ENCODE measurements at places on chromosomes 2 and 18.

GRCh38 chr2:194745557-194746146, 911.4 kb upstream of the SLC39A10 start:
- no peak for DNase-seq

GRCh38 chr2:68715353-68716041, 19.1 kb upstream of the ARHGAP25 start:
- DNase-seq = no peak

GRCh38 chr18:47644896-47645295, 285.6 kb downstream of the SMAD2 start:
- no peak for DNase-seq

GRCh38 chr18:25052511-25052921, 299.4 kb downstream of the ZNF521 start:
- DNase-seq = no peak

- DNase-seq = peak; percentile 86
Measured at GRCh38 chr18:50878345-50879301, at the start of gene ME2. TSS of gene ME2 (plus strand) at chr18:50879118. CDS start at chr18:50895821, 16,703 bp downstream.

DNA sequence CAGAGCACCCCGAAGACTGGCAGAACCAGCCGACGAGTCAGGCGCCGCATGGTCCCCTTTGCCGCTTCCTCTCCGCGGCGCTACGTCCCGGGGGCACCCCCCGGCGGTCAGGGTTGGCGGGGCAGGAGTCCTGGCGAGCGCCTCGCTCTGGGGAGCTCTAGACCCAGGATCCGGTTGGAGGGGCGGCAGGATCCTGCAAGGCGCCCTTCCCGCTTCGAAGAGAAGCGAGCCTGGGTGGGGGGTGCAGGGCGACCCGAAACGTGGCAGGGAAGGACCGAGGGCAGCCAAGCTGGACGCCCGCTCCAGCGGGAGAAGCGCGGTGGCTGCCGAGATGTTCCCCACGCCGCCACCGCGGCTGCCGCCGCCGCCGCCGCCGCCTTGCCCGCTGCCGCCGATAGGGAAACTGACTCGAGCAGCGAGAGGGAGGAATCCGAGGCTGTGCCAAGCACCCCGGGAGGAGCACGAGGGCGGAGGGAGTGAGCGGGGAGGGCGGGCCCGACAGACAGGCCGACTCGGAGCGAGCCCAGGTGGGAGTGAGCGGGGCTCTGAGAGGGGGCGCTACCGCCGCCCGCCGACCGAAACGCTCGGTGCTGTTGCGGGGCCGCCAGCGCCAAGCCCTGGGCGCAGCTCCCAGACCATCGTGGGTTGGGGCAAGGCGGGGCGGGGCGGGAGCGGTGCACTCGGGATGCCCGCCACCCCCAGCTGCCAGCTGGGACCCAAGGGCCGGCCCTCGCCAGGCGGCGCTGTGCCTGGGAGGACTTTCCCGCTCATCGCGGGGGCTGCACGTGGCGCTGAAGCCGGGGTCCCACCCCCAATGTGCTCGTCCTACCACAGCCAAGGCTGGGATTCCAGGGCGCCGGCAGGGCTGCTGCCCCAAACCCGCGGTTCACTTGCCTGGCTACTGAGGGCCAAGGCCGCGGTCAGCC, at the start of gene GALNT14:
GALNT14 (minus strand) TSS at position 404 of the 926 bp plus-strand sequence; CDS start at position 50, 354 bp downstream.
- DNase-seq = peak; percentile 33

DNA sequence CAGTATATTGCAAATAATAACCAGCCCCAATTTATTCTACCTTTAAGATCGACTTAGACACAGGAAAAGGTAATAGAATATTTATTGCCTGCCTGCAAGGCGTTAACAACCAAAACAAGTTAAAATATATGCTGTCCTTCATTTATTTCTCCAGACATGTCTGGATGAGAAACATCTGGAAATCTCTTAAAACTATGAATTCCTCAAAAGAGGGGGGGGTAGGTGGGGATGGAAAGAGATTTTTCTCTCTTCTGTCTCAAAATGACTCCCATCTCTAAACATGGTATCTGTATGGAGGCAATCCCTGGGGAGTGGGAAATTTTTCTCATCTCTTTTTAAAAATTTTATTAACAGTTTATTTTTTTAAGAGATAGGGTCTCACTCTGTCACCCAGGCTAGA, 113.0 kb downstream of the CDH2 start:
- no peak for DNase-seq

- no peak for DNase-seq
Measured at GRCh38 chr2:3434654-3435053, 55.2 kb downstream of the TRAPPC12 start.

DNA sequence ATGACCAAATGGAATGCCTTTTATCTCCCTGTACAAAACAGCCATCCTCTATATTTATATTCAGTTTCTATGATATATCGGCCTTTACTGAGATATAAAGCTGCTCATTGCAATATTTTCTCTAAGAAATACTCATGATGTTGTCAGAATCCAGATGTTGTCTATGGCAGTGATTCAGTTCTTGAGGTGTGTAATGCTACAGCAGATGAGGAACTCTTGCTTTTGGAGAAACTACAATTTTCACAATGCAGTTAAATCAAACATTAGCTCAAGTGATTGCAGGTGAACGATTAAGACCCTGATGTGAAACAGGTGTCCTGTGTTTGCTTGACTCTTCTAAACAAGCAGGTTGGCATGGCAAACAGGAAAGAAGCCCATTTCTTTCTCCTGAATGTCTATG, 256.2 kb upstream of the CDH20 start:
- no peak for DNase-seq

DNA sequence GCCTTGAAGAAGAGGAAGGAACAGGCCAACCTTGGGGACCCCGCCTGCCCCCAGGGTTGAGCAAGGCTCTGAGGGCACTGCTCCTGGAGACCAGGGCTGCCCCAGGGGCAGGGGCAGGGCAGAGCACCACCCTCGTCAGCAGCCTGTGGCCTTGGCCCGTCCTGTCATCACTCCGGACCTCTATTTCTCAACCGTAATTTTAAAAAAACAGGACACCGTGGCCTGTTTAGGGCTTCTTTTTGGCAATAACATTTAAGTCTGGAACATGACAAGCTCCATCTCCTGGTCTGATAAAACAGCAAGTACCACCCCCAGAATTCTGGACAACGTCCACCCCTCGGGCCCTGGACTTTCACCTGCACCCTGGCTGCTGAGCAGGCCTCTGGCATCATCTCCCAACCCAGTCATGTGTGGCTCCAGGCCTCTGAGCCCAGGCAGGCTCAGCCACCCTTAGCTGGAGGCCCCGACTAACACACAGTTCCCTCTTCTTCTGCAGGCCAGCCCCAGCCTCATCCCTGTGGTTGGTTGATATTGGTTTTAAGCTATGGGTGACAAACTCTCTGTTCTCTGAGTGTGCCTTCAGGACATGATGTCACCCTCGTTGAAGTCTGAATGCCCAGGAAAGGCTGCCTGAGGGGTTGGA, 22.6 kb upstream of the ID2 start:
- no peak for DNase-seq

- DNase-seq = no peak
Measured at GRCh38 chr2:233489666-233490065, 76.9 kb downstream of the USP40 start.

DNA sequence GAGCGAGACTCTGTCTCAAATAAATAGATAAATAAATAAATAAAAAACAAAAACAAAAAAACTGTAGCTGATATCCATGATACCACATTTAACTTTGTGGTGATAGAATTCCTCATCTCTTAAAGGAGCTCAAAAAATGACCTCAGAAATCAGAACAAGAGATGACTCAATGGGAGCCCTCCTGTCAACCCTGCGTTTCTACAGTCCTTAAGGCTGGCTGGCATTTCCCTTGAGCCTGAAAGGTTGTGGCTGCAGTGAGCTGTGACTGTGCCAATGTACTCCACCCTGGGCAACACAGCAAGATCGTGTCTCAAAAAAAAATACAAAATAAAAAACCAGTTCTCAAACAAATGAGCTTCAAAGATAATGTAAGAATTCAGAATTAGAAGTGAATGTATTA, 40.4 kb downstream of the CHST9 start:
- DNase-seq = no peak

- DNase-seq = no peak
Measured at GRCh38 chr2:108820482-108820881, 33.9 kb downstream of the CCDC138 start.

GRCh38 chr2:97926946-97927345, 68.8 kb downstream of the TMEM131 start:
- DNase-seq = no peak

DNA sequence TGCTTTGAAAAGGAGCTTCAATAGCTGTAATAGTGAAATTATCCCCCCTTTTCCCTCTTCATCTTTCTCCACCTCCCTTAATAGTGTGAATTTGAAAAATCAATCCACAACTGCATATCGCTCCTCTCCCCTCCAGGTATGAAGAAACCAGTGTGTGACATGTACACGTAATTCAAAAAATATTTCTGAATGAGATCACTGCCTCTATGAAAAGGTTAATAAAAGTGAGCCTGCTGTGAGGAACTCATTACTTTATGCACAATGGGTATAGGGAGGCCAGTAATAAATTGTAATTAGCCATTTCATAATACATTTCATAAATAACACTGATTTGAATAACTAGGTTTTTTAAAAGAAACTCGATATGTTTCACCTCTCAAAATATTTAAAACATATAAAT, 209.0 kb upstream of the KYNU start:
- DNase-seq = no peak

DNA sequence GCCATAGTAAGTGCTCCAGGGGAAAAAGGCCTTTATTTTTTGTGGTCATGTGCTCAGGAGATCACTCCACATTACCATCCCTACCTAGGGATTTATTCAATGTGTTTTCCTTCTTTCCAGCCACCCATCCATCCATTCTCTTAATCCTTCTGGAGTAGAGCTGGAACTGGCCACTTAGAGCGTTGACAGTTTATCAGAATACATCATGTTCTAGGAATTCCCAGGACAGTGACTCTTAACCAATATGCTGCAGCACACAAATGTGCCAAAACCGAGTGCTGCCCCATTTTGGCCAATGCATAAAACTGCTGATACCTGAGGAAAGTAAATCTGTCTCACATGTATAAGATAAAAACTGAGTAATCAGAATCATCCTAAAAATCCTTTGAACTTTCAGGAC, 63.7 kb downstream of the FARSB start:
- DNase-seq = no peak

- no peak for DNase-seq
Measured at GRCh38 chr18:76350134-76351025, 144.7 kb downstream of the ZNF516 start.

- DNase-seq = no peak
Measured at GRCh38 chr2:128533101-128533500, 214.4 kb upstream of the HS6ST1 start.

DNA sequence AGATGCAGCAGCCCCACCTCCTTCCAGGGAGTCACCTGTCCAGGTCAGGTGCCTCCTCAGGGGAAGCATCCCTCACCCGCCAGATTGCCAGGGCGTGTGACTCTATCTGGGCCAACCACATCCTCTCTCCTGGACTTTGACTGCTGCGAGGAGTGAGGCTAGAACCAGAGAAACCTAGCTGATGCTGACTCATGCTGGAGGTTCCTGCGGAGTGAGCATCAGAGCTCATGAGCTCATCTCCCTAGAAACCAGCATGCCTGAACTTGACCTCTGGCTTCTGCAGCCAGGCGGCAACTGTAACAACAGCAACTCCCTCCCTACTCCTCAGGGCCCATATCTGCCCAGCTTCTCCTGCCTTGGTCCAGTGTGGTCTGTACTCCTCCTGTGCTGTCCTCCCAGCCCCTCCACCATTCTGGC, 28.3 kb upstream of the NT5DC4 start:
- no peak for DNase-seq

DNA sequence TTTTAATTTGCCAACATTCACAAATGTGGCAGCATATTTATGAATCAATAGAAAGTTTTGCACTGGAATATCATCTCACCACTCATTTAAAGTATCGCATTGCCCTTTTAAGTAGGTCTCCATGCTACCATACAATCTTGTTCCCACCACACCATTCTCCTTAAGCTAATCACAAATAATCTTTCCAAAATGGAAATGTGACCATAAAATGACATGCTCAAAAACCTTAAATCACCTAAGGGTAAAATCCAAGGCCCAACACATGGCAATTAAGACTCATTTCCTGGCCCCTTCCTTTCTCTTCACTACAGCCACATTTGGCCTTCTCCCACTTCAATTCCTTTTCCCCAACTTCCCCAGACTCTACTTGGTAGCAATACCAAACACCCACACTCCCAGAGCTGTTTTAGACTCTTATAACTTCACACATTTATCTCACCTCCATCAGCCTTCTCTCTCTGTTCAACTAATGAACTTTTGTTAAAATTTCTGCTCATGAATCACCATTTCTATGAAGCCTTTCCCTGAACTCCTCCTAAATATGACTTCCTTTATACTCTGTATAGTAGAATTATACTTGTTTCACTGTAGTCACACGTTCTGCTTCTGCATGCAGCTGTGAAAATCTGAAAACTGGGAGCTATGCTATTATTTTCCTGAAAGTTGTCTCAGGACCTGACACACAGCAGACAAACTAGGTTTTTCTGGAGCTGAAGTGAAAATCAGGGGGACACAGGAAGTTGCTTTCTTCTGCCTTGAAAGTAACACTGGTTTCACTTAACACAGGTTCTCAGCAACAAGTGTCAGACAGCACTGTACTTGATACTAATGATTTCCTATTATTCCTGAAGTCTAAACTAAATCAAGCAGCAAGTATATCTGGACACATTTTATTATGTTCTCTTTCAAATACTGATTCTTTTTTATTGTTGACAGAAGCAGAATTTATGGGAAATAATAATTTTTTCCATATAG, 303.9 kb downstream of the ZEB2 start:
- no peak for DNase-seq

- DNase-seq = no peak
Measured at GRCh38 chr2:222535477-222535876, 111.1 kb downstream of the SGPP2 start.
